ENCODE measurements at places on chromosomes 3 and 15.

- no peak for DNase-seq
Observed at GRCh38 chr15:40269604-40270003, 13.3 kb downstream of the ANKRD63 start.

- no peak for DNase-seq
Observed at GRCh38 chr3:167733961-167734497, 663 bp downstream of the PDCD10 start.

DNA sequence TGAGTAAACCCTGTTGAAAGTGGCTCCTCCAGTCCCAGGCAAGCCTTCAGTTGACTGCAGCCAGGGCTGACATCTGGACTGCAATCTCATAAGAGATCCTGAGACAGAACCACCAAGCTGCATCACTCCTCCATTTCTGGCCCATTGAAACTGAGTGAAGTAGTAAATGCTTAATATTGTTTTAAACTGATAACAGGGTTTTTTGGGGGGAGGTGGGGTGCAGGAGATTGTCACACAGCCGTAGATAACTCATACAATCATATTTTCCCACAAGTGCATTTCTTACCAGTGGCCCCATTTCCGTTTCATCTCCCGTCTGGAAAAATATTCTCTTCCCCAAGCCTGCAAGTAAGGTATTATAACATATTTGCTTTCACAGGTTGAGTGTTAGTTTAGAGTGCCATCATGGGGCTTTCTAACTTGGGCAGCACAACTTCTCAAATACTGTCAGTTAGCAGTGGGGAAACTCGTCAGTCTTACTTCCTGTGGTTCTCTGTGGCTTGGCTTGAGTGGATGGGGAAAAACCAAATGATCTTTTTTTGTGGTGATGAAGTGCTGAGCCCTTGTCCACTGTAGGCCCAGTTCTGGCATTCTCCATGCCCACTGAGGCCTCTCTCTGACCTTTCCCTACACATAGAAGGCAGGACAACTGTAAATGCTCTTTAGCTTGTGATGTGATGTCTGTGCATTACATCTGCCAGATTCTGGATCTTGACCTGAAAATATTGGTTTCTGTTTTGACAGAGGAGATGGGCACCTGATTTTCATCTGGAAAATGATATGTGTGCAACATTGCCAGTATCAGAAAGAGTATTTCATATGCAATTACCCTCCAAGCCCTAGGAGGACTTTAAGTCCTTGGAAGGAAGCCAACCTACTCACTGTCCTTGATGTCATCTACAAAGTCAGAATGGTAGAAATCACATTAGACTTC lies 90.1 kb upstream of the BHLHE40 start:
- peak; percentile 34 for DNase-seq

DNA sequence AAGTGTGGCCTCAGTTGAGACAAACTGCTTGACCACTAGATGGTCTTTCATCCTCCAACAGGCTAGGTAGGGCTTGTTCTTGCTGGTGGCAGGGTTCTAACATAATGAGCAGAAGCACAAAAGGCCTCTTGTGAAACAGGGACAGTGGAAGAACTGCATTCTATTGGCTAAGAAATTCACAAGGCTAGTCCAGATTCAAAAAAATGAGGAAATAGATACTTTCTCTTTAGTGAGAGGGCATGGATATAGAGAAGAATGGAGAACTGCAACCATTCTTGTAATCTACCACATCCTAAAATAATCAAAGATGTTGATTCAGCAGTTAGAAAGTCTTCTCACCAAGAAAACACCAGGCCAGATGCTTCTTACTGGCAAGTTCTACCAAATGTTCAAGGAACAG lies 143.7 kb upstream of the LRIG1 start:
- DNase-seq = no peak

- DNase-seq = no peak
Observed at GRCh38 chr3:102570511-102570910, 135.7 kb downstream of the ZPLD1 start.

GRCh38 chr3:139286825-139287224 lies 57.0 kb upstream of the MRPS22 start:
- DNase-seq = no peak

DNA sequence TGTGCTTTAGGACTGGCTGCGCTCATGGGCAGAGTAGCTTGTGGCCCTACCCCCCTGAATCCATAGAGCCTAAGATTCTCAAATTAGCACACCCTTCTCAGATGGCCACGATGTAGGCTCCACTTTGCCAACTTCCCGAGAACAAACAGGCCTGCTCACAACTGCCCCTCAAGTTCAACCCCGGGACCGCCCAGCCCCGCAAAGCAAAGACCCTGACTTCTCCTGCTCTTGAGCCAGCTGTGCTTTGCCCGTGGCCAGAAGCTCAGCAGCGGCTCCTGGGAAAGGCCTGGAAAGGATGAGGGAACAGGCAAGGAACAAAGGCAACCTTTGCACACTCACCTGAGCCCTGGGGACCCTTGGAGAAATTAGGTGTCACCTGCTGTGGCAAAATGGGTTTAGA lies 32.0 kb downstream of the CYP11A1 start:
- DNase-seq = no peak

- no peak for DNase-seq
Observed at GRCh38 chr3:114827495-114827894, 319.6 kb downstream of the ZBTB20 start.

GRCh38 chr3:52532838-52533622 lies 627 bp downstream of the NT5DC2 start:
- DNase-seq = peak; percentile 7

DNA sequence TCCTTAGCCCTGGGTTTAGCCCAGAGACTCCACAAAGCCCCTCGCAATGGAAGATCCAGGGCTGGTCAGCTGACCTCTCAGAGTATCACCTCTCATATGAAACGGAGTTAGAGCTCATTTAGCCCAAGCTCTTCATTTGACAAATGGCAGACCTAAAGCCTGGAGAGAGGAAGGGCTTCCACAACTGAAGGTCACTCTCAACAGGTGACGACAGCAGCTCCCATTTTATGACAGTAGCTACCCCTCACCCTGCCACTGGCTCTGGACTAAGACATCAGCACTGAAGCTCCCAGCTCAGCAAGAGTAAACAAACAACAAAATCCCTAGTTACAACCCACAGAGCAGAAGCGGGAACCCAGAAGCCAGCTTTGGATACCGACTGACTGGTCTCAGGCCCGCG lies 33.7 kb downstream of the TLE3 start:
- DNase-seq = no peak

DNA sequence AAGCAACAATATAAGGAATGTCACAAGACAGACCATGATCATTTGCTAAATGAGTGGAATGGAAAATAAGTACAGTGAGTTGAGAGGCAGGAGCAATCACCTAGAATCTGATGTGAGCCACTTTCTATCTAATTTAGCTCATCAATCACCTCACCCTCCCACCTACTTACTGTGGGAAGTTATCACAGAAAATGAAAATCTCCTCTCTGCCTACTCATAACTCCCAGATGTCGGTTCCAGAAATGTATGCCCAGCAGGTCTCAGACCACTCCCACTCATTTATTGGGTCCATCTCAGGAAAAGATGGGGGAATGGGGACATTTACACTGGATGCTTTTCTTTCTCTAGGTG lies 270.9 kb downstream of the FHIT start:
- DNase-seq = no peak

DNA sequence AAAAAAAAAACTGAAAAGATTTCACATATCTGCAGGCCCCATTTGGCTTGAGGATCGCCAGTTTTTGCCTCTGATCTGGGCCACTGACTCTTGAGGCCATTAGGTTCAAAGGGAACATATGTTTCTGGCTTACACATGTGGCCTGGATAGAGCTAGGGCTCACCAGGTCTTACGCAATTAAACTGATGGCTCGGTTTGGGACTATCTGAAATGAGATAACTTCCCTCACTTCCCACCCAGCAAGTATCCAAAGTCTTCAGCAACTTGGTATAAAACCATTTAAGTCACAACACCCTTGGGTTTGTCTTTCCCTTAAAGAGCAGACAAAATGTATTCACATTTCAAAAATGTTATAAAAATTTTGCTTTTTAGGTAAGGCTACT lies 36.3 kb downstream of the LRIG1 start:
- no peak for DNase-seq

DNA sequence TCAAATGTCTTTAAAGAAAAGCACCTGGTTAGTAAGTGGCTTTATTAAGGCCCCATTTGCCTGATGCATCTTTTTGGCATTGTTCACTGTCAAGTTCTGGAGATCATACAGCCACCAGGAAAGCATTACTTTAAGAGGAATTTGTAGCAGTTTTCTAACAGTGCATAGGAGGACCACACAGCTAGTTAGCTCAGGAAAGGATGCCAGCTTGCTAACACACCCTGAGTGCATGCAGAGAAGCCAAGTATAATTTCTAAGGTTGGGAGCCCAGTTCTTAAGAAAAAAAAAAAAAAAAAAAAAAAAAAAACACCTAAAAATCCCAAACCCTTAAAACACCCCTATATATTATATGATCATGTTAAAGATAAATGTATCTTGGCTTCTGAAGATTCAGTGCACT lies 102.0 kb upstream of the FEZF2 start:
- no peak for DNase-seq

GRCh38 chr15:101444807-101445508 lies 44.5 kb downstream of the PCSK6 start:
- DNase-seq = no peak

DNA sequence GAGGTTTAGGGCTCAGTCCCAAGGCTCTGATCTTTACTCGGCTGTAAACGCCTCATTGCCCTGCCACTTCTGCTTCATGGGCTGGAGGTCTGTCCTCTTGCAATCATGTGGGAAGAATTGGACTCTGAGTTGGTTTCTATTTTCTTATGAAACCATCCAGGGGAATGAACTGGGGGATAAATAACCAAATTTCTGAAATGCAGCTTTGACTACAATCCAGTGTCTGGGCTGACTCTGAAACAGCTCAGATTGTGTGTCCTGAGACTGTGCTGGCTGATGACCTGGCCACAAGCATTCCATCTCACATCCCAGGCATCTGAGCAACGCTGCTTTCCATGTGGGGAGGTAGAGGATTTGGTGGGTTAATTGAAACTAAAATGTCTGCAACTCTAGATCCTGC lies 71.0 kb upstream of the GALNT15 start:
- DNase-seq = no peak

GRCh38 chr15:87487484-87487883 lies 769.1 kb downstream of the NTRK3 start:
- no peak for DNase-seq

GRCh38 chr15:62920682-62921502 lies 121.7 kb upstream of the TPM1 start:
- DNase-seq = no peak

DNA sequence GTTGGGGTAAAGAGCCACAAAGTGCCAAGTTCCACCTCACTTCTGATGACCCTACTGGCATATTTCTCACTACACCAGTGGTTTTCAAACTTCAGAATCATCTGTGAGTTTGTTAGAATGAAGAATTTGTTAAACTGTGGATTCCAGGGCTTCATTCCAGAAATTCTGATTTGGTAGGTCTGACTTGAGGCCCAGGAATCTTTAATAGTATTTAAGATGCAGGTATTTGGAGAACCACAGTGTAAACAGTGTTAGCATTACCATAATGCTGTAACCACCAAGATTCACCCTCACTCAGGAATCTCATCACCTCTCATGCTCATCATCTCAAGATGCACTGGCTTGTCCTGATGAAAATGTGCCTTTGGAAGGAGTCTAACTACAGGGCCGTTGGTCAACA lies 6.0 kb downstream of the KCNMB3 start:
- no peak for DNase-seq

GRCh38 chr3:152260026-152260425 lies 8.7 kb upstream of the MBNL1 start:
- no peak for DNase-seq

DNA sequence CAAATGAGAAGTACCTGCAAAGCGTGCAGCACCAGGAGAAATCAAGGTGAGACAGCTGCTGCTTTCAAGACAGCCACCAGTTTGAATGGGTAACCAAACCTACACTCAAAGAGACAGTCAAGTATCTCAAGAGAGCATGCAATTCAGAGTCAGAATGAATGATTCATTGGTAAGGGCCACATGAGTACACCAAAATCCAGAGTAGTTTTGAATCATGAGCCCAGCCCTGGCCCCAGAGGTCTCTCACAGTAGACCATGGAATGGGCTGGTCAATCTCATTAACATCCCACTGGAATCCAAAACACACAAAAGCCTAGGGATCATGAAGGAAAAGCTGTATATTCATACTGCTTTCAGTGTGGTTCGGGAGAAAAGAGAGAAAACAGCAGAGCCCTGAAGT lies 242.8 kb downstream of the TBL1XR1 start:
- DNase-seq = no peak

- DNase-seq = no peak
Observed at GRCh38 chr15:56913670-56914069, 4.8 kb upstream of the TCF12 start.

GRCh38 chr3:120425572-120426250 lies 25.1 kb downstream of the FSTL1 start:
- no peak for DNase-seq

GRCh38 chr3:192545333-192545732 lies 182.0 kb downstream of the FGF12 start:
- DNase-seq = no peak

- DNase-seq = no peak
Observed at GRCh38 chr15:84817466-84818081, 418 bp downstream of the ALPK3 start.

GRCh38 chr15:77415450-77416147 lies 4.3 kb downstream of the PEAK1 start:
- DNase-seq = no peak

- no peak for DNase-seq
Observed at GRCh38 chr3:110564674-110565073, 506.9 kb upstream of the NECTIN3 start.

DNA sequence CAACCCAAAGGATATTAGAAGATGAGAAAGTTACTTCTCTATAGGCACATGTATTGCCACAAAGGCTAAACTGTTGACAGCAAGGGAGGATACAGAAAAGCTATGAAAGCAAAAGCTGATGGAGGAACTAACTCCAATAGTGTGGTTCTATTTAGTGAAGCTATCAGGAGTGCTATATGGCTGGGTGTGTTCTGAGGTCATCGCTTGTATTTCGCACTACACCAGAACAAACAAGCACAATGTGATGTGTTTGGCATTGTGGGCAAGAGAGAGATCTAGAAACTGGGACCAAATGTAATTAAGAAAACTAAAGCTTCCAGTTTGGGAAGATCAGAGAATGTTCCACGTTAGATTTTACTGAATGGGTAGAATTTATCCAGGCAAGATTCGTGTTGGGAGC lies 220.4 kb upstream of the UMPS start:
- no peak for DNase-seq

- DNase-seq = no peak
Observed at GRCh38 chr15:59232476-59232875, 25.8 kb downstream of the LDHAL6B start.

- no peak for DNase-seq
Observed at GRCh38 chr3:71984843-71985613, 200.1 kb upstream of the PROK2 start.

GRCh38 chr15:47732248-47732647 lies 14.9 kb downstream of the SEMA6D start:
- DNase-seq = no peak

DNA sequence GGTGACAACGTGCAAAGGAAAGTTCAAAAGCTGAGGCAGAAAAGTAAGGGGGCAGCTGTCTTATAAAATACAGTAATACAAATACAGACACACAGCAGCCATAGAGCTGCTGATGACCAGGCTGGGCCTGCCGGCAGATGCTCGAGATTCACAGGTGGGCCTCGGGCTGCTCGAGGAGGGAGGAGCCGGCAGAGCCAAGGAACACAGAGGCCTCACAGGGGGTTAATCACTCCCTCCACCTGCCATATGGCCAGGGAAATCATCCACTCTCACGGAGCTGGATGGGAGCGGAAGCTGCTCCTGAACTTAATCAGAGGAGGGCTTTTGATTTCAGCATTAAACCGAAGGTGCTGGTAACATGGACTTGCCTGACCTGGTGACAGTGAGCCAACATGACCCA lies 29.6 kb upstream of the MGLL start:
- no peak for DNase-seq

GRCh38 chr15:26070095-26070532 lies 207.0 kb upstream of the ATP10A start:
- no peak for DNase-seq
